Brain pericyte (primary cell): ENCODE measurements at places on chromosomes 6 and 20.

DNA sequence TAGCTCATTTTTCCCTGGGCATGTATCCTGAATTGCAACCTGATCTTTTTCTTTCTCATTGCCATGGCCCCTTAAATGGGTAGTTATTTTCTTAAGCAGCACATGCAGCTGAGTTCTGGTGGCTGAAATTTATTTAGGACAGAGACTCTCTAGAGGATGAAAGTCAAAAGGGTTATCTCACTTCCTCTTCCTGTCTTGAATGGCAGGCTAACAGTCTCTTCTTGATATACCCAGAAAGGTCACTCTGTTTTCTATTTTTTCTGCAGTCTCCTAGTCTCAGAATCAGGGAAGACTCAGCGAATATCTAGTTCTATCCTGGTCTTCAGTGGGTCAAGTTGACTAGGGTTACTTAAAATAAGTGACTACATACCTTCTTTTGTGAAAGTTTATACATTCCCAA, 243.3 kb downstream of the EPHA7 start:
- DNase-seq, result no peak

DNA sequence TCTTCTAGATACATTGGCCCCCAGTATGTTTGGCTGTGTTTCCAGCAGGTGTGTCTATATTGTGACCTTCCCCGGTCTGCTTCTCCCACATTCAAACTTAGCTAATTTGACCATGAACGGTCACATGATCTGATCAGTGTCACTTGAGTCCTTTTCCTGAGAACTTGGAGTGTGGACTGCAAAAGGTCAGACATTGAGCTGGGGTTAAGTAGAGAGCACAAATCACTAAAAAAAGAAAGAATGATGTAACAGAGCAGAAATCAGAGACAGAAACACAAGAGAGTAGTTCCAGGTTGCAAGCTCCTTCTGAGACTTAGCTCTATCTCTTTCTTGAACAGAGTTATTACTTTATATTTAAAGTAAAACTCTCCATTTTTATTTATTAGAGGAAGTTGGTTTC, 733.9 kb downstream of the CBLN4 start:
- no peak for DNase-seq

GRCh38 chr6:166763606-166764472, 136.8 kb upstream of the RPS6KA2 start:
- no peak for DNase-seq

DNA sequence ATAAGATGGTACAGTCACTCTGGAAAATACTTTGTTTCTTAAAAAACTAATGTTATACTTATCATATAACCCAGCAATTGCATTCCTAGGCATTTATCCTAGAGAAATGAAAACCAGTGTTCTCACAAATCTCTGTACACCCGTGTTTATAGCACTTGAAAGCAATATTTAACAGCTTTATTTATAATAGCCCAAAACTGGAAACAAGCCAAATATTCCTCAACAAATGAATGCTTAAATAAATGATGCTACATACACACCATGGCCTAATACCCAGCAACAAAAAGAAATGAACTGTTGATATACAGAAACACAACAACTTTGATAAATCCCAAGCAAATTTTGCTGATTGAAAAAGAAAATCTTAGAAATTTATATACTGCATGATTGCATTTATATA, 51.3 kb downstream of the GFRA4 start:
- DNase-seq, result no peak

DNA sequence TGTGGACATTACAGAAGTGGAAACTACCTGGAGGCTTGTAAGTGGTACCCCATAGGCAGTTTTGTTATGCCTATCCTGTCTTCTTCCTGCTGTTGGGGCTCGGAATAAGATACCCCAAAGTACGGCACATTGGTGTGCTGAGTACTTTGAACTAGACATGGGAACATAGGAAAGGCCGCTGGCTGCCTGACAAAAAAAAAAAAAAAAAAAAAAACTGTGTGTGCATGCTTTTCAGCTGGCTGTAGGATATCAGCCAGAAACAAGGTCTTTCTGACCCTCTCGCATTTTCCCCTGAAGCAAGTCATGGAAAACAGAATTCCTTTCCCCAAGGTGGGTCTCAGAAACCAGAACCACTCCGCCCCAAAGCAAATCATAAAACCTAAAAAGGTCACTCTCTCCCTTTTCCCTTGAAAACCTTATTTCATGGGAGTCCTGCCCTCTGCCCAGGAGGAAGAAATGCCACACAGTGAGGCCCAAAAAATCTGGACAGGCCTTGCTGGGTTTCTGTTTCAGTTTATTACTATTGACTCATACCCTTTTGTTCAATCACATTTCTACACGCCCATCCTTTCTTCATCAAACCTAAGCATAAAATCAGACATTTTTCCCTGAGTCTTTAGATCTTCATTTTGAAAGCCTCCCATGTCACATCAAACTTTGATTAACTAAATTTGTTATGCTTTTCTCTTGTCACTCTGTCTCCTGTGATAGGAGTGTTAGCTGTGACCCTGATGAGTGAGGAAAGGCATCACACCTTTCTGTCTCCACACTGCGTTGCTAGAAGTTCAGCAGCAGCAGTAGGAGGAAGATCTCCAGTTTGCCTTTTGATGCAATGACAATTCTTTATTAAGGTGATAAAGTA, 17.2 kb downstream of the SLC2A12 start:
- DNase-seq, result no peak

DNA sequence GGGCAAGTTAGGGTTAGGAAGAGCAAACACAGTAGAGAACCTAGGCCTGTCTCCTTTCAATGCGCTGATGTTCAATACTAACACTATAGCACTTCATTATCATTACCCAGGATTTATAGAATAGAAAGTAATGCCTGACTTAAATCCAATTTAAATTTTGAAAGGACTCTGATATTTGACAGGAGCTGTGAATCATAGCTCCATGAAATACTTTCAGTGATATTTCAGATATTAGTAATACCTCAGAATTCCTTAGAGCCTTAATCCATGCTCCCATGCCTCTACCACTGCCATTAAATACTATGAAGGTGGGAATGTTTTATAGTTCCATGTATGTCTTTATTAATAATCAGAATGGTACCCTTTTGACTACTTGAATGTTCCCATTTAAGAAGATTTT, 530.2 kb downstream of the BCKDHB start:
- no peak for DNase-seq

DNA sequence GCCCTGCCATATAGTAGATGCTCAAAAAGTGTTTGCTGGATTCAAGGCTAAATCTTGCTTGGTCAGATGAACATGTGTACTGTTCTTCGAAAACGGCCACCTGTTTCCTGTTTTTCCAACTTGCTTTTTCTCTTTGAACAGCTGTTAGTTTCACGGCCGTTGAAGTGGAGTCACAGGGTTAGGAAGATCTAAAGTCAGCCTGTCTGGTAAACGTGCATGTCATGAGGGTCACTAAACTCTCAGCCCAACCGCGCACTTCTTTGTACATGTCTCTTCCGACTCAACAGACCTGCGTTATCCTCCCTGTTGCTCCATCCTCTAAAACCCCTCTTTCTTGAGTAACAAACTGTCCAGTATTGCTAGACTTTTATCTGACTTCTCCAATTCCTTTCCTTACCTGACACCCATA, 93.2 kb upstream of the MAN1A1 start:
- no peak for DNase-seq

DNA sequence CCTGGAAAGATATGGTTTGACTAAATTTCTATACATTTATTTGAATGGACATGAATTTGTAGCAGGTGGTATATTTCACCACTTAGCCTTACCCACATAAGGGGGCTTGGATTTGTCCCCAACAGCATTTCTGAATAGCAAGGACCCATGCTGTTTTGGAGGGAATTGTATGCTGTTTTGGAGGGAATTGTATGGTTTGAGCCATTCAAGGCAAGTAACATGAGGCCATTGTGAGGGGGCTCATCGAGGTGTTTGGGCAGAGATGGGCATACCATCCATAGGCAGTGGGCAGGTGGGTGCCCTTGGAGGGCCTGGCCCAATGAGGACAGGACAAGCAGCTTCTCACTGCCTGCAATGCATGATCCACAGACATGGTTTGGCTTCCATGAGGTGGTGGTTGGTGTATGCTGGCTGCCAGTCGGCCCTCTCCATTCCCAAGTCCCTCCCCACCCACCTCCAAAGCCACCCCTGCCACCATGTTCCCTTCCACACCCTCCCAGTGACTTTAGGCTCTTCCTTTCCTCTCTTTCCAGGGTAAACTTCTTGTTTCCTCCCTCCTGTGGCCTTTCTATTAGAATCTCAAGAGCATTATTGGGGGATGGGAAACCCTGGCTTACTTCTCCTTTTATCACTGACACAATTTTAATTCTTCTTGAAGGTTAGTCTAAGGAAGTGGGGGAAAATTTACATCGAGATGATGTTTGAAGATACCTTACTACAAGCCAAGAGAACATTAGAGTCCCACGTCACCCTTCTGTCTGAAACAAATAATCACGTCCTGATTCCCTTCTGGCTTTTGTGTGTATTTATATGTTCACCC, 13.2 kb upstream of the PXDC1 start:
- DNase-seq, result no peak

- peak; percentile 64 for DNase-seq
Observed at GRCh38 chr20:25247956-25248785, at the start of gene PYGB. Gene PYGB (plus strand): TSS chr20:25248085. CDS start chr20:25248179, 94 bp downstream.

- no peak for DNase-seq
Observed at GRCh38 chr6:16331384-16332174, 93.2 kb downstream of the GMPR start.

GRCh38 chr6:31479933-31480535, 17.9 kb upstream of the MICB start:
- DNase-seq, result no peak

- DNase-seq, result no peak
Observed at GRCh38 chr20:1207293-1207878, 4.1 kb downstream of the C20orf202 start.

GRCh38 chr20:1402149-1402548, 9.3 kb upstream of the FKBP1A start:
- DNase-seq, result no peak

DNA sequence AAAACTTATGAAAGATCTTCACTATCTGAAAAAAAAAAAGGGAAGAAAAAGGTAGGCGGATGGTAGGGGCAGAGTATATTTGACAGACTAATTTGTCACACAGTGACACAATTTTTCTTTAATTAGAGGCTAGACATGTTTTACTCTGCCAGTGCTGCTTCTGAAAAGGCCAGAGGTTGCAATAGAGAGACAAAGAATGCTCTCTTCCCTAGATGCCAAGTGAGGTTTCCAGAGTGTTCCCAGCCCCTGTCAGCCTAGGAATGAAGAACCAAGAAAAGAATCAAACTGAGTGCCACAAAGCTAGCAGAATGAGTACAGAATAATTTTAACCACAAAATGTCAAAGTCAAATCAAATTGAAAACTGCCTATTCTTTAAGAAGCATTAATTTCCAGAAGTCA, 13.0 kb downstream of the PNISR start:
- no peak for DNase-seq

- no peak for DNase-seq
Observed at GRCh38 chr20:56430461-56430860, 18.4 kb downstream of the CASS4 start.

DNA sequence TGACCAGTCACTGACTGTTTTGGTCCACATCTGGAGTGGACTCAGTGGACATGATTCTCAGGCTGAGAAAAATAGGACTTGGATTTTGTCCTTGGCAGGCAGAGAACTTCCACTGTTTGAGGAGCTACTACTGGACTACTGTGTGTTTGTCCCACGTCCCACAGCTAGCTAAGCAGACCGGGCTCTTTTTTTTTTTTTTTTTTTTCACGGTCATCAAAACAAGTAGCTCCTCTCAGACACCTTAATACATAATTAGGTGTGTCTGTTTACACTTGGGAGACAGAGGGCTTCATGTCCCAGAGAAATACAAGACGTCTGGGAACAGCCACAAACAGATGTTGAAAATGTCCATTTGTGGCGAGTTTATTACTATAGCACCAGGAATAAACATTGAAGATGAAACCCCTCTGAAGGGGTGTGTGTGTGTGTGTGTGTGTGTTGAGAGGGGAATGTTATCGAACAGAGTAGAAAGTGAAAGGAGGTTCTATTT, 155.0 kb upstream of the SUPT3H start:
- DNase-seq, result no peak

DNA sequence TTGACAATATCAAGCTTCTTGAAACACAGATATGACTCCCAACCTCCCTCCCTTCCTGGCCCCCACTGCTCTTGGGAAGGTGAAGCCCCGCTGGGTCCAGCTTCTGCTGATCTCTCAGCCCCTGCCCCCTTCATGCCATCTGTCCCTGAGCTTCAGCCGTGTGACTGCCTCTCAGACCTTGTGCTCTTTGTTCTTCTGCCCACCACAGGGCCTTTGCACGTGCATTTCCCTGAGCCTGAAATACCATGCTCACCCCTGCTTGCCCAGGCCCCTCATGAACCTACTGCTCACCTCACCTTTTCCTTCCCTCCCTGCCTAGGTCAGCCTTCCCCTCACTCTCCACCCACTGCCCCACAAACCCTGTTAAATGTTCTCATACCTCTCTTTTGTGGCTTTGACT, 241.7 kb upstream of the PMEPA1 start:
- no peak for DNase-seq

DNA sequence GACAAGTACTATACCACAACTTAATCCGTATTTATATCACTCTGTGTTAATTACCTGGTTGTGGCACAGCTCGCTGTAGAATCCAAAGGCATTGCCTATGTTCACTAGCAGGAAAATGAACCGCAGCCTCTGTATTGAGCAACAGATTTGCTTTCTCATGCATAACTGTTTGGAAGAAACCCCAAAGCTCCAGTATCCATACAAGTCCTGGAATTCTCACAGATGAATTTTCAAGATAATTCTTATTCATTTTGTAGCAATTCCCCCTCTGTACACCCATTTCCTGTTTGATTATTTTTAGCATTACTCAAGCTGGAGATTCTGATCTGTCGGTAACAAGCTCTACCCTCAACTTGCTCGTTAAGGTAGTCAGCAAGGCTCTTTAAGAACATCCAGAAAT, 63.5 kb downstream of the STMND1 start:
- no peak for DNase-seq

DNA sequence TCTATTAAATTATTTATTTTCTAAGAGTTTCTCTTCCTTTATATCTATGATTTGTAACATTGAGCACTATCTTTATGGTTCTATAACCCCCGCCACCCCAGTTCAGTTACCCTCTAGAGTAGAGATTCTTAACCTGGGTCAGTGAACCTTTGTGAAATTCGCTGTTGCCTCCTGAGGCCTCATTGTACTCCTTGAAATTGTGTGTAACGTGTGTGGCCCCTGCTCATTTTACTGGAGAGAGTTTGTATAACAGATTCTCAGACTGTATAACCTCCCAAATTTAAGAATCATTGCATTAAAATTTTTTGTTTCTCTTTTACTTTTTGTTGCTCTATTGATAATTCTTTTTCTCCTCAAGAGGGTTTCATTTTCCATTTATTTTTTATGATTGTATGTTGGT, 65.3 kb downstream of the ADGRG6 start:
- DNase-seq, result no peak
